Mesenchymal stem cell (in vitro differentiated cells and primary cell): ENCODE measurements at places on chromosomes 4 and X.

DNA sequence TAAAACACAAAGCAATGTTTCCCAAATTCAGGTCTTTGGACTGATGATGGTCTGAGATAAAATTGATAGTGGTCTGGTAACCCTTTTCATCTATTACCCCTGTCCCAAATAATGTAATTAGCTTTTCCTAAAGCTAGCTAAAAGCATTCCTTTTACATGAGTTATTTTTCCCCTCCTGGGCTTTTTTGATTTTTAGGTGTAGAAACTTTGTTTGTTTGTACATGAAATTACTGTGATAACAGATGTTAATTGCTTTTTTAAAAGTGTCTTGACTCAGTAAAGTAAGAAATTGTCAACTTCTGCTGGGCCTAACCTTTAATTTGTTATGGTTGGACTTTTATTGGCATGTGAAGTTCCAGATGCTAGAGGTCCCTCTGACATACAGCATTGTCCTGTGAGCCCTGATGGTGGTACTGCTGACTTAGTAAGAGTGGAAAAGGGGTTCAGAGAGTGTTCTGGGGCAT lies 145.5 kb downstream of the ARHGAP10 start:
- no peak for DNase-seq
- H3K27me3 ChIP-seq = no peaks in the 10 kb centered on the region
- no peaks in the 10 kb centered on the region for H3K4me1 ChIP-seq
- H3K36me3 ChIP-seq = peaks cover 69% of the 10 kb centered on the region
- H3K4me3 ChIP-seq = no peak overlapping the region

DNA sequence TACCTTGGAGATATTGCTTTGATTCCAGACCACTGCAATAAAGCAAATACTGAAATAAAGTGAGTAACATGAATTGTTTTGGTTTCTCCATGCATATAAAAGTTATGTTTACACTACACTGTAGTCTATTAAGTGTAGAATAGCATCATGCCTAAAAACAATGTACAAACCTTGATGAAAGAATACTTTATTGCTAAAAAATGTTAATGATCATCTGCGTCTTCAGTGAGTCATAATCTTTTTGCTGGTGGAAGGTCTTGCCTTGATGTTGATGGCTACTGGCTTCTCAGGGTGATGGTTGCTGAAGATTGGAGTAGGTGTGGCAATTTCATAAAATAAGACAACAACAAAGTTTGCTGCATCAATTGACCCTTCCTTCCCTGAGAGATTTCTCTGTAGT lies 145.1 kb downstream of the SHROOM4 start:
- no peak overlapping the region for H3K27ac ChIP-seq
- DNase-seq = no peak
- H3K4me3 ChIP-seq = no peak overlapping the region
- no peaks in the 10 kb centered on the region for H3K27me3 ChIP-seq
- H3K36me3 ChIP-seq = no peaks in the 10 kb centered on the region

GRCh38 chrX:107684956-107685385 lies 56.7 kb downstream of the PRPS1 start:
- peak; percentile 67 for DNase-seq
- no peak overlapping the region for H3K27ac ChIP-seq
- H3K36me3 ChIP-seq = no peaks in the 10 kb centered on the region
- no peak overlapping the region for H3K4me3 ChIP-seq
- H3K4me1 ChIP-seq = peaks cover 18% of the 10 kb centered on the region

DNA sequence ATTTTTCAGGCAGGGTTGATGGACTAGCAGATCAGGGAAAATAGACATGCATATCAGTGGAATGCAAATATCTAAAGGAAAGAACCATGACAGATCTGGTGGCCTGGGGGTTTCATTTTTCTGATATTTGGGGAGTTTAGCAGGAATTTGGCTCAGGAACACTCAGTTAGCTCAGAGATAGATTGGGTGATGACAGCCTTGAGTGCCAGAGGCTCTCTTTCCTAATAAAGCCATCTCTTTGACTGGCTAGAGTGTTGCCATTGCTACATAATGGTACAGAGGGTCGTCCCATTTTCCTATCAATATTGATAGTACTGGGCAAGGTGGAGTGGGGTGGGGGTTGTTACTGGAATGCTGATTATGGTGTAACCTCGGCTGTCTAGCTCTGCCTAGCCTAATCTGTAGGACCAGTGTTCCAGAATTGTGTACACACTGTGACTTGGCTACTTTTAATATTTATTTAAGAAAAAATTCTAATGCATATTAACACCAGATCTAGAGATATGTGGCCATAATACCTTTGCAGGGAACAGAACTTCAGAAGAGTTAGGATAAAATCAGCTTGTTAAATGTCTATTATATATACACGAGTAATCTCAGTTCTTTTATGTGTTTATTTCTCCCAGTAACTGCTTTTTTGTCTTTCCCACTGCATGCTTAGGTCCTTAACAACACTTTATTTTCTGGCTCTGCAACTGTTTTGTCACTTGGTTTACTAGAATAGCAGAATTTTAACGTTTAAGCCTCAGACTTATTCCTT lies 145.0 kb upstream of the SPOCK3 start:
- no peaks in the 10 kb centered on the region for H3K27me3 ChIP-seq
- no peaks in the 10 kb centered on the region for H3K4me1 ChIP-seq
- no peak overlapping the region for H3K4me3 ChIP-seq
- DNase-seq = no peak
- H3K27ac ChIP-seq = no peak overlapping the region

DNA sequence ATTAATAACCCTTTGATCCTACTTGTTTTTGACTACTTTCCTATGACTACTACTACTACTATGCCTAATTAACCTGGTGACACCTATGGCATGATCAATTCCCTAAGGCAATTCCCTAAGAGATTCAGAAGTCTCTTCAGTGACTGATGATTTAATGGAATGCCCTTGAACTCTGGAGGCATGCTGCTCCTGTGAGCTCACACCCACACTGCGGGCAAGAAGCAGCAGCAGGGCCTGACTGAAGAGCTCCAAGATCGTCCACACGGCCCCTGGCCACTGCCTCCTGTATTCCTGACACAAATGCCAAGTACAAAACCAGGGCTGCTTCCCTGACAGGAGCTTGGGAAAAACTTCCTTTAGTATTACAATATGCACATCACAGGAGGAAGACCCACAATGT lies 74.2 kb upstream of the STS start:
- H3K27ac ChIP-seq = no peak overlapping the region
- no peak overlapping the region for H3K4me3 ChIP-seq
- peaks cover 11% of the 10 kb centered on the region for H3K4me1 ChIP-seq
- no peaks in the 10 kb centered on the region for H3K27me3 ChIP-seq
- DNase-seq = no peak

- no peaks in the 10 kb centered on the region for H3K27me3 ChIP-seq
- no peak overlapping the region for H3K27ac ChIP-seq
- H3K4me1 ChIP-seq = no peaks in the 10 kb centered on the region
- no peak for DNase-seq
- H3K36me3 ChIP-seq = no peaks in the 10 kb centered on the region
These were observed 114.7 kb upstream of the SLC6A14 start for GRCh38 chrX:116321711-116322110.

GRCh38 chr4:110073053-110073845 lies 125.2 kb downstream of the ELOVL6 start:
- H3K4me1 ChIP-seq = peaks cover 4% of the 10 kb centered on the region
- peak overlapping the region; percentile 28 for H3K27ac ChIP-seq
- no peak overlapping the region for H3K4me3 ChIP-seq

DNA sequence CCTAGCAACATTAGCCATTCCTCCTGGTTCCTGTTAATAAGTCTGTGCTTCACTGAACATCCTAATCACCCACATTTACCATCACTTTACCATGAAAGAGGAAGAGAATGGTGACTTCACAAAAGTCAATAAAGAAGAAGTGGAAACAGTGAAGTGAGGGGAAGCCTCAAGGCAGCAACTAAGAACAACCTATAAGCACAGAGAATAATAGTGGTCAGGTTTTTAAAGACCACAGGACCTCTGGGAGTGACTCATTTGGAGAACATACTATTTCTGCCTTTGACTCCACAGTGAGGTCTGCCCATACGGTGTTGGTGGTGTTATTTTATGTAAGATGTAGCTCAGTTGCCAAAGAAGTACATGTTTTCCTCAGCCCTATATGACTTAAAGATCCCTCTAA lies 86.0 kb upstream of the TET2 start:
- H3K27ac ChIP-seq = no peak overlapping the region
- H3K36me3 ChIP-seq = no peaks in the 10 kb centered on the region
- DNase-seq = no peak
- H3K4me3 ChIP-seq = no peak overlapping the region
- no peaks in the 10 kb centered on the region for H3K4me1 ChIP-seq
